Activated CD4-positive, alpha-beta memory T cell treated with anti-CD3 and anti-CD28 coated beads for 36 hours (primary cell): ENCODE measurements at places on chromosomes 13 and 19. TPM values are rescaled to one million over a fixed set of nuclear protein-coding genes. Genes with fewer than 3 reads are reported as not detected.

DNA sequence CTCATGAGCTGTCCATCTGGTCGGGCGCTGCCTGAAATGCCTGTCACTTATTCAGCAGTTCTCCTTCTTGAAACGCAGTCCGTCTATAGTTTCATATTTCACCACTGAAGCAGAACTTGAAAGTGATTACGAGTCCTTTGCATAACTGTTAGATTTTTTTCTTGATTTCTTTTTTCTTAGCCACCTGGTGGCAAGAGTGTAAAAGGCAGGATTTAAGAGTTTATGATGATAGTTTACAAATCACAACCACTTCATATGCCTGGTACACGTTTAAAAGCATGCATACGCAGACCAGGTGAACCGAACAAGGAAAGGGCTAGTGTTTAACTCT is 45.8 kb downstream of the GGACT start:
- no peak overlapping the region for H3K27ac ChIP-seq
- peak; percentile 20 for DNase-seq
- no peaks in the 10 kb centered on the region for H3K27me3 ChIP-seq

The STOML3 gene
- not detected for total RNA-seq

DNA sequence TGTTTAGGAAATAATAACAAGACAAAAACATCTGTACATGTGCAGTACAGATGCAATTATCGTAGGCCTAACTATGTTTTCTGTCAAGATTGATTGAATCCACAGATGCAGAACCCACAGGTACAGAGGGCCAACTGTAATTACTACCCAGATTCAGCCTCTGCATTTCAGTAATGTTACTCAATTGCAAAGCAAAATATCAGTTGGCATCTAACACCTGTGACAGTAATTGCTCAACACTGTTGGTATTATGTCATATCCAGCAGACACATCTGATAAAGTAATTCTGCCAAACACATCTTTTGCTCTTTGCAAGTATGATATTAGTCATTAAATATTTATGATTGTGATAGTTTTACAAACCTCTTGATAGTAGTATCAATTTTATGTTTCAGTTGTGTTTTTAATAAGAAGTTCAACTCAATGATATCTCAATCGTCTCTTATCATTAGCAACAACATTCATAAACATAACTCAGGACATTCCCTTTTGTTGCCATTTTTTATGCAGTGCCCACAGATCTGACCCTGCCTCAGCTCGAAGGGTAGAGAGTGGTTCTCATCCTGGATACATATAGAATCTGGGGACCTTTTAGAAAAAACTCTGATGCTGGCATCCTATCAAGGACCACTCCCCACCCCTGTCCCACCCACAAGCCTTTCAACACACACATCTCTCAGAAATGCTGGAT is 104.7 kb downstream of the MYCBP2 start:
- H3K36me3 ChIP-seq: peaks cover 25% of the 10 kb centered on the region
- H3K27me3 ChIP-seq: no peaks in the 10 kb centered on the region
- DNase-seq: no peak
- H3K4me3 ChIP-seq: no peak overlapping the region
- peaks cover 35% of the 10 kb centered on the region for H3K4me1 ChIP-seq
- no peak overlapping the region for H3K27ac ChIP-seq

DNA sequence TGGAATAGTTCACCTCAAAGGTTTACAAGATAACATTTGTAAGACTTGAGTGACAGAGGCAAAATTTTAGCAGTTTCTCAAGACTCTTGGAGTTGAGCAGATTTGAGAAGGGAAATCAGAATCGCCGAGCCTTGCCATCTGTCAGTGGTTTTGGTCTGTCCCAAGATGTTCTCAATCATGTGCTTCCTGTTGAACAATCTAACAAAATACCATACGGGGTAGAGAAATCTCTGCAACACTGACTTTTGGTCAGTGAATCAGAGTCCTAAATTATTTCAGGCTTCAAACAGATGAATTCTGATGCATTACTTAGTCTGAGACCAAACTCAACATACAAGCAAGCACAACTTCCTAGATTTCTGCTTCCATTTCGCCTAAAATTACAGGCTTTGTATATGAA is 3.8 kb downstream of the KCTD12 start:
- no peak overlapping the region for H3K27ac ChIP-seq
- no peak for DNase-seq
- H3K4me1 ChIP-seq: peaks cover 46% of the 10 kb centered on the region
- H3K36me3 ChIP-seq: no peaks in the 10 kb centered on the region
- no peak overlapping the region for H3K4me3 ChIP-seq
- peaks cover 4% of the 10 kb centered on the region for H3K27me3 ChIP-seq

GRCh38 chr19:45238556-45238955 is 6.7 kb downstream of the EXOC3L2 start:
- H3K4me3 ChIP-seq: no peak overlapping the region
- H3K27ac ChIP-seq: no peak overlapping the region
- H3K27me3 ChIP-seq: peaks cover 22% of the 10 kb centered on the region
- H3K36me3 ChIP-seq: no peaks in the 10 kb centered on the region
- DNase-seq: no peak
- H3K4me1 ChIP-seq: peaks cover 2% of the 10 kb centered on the region

- no peaks in the 10 kb centered on the region for H3K4me1 ChIP-seq
- H3K36me3 ChIP-seq: no peaks in the 10 kb centered on the region
- no peak overlapping the region for H3K27ac ChIP-seq
- no peak for DNase-seq
- H3K4me3 ChIP-seq: no peak overlapping the region
These were observed 246.9 kb upstream of the PRR20A start for GRCh38 chr13:56893843-56894242.

DNA sequence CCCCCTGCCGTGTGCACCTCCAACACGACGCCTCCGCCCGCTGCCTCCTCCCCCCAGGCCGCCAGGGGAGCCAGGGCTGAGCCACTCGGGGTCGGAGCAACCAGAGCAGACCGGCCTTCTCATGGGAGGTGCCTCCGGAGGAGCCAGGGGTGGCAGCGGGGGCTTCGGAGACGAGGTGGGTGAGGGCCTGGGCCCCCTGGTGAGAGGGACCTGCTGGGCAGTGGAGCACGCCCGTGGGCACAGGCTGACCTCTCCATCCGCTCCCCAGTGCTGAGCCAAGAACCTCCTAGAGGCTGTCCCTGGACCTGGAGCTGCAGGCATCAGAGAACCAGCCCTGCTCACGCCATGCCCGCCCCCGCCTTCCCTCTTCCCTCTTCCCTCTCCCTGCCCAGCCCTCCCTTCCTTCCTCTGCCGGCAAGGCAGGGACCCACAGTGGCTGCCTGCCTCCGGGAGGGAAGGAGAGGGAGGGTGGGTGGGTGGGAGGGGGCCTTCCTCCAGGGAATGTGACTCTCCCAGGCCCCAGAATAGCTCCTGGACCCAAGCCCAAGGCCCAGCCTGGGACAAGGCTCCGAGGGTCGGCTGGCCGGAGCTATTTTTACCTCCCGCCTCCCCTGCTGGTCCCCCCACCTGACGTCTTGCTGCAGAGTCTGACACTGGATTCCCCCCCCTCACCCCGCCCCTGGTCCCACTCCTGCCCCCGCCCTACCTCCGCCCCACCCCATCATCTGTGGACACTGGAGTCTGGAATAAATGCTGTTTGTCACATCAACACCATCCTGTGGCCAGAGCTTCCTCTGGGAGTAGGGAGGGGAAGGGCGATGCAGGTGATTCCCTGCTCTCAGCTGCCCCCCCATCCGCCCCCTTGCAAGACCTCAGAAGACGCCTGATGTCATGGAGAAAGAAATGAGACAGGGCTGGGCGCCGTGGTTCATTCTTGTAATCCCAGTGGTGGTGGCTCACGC is 12.0 kb downstream of the BCAM start:
- no peak for DNase-seq
- no peaks in the 10 kb centered on the region for H3K27me3 ChIP-seq

DNA sequence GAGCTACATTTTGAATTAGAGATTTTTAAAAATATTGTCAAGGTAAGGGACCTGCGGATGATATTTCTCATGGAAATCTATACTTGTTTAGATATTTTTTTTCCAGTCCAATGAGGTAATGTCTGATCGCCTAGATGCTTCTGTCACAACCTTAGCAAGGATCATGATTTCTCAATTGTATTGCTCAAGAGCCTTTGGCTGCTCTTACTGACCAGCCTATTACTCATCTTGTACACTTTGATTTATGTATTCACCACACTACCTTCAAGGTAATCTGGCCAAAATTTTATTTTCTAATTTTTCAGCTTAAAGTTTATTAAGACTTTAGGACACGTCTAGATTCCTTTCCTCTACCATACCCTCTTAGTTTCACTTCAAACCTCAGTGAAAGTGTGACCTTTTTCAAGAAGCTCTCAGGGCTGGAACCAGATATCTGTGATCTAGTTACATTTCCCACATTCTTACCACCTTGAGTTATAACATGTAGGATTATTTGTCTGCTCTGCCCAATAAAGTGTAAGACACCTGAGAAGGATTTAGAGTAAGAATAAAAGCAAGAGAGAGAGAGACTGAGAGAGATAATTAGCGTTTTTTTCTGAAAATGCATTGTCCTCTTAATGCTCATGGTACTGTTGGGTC is 197.1 kb downstream of the ITGBL1 start:
- H3K36me3 ChIP-seq: no peaks in the 10 kb centered on the region
- H3K27me3 ChIP-seq: peaks cover 23% of the 10 kb centered on the region
- DNase-seq: no peak
- H3K4me3 ChIP-seq: no peak overlapping the region

DNA sequence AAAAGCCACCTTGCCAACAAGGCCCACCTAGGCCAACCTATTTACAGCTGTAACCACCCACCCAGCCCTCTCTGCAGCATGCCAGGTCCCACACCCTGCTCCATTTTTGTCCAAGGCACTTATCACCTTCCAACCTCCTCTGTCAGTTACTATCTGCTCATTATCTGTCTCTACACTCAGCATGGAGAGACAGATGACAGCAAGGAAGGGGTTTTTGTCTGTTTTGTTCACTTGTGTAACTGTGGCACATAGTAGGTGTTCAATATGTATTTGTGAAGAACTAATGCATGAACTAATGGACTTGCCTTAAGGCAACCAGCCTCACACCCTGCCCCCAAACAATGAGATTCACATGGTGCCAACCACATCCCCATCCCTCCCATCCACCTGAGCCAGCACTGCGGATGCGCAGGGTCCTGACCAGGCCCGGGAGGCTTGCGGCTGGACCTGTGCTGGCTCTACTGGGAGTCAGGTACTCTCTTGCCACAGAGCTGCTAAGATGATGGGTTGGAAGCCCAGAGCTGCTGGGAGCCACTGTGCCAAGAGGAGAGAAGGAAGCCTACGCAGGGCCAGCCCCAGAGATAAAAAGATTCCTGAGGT is 17.3 kb downstream of the DEDD2 start:
- H3K27ac ChIP-seq: peak overlapping the region; percentile 98
- no peaks in the 10 kb centered on the region for H3K27me3 ChIP-seq

DNA sequence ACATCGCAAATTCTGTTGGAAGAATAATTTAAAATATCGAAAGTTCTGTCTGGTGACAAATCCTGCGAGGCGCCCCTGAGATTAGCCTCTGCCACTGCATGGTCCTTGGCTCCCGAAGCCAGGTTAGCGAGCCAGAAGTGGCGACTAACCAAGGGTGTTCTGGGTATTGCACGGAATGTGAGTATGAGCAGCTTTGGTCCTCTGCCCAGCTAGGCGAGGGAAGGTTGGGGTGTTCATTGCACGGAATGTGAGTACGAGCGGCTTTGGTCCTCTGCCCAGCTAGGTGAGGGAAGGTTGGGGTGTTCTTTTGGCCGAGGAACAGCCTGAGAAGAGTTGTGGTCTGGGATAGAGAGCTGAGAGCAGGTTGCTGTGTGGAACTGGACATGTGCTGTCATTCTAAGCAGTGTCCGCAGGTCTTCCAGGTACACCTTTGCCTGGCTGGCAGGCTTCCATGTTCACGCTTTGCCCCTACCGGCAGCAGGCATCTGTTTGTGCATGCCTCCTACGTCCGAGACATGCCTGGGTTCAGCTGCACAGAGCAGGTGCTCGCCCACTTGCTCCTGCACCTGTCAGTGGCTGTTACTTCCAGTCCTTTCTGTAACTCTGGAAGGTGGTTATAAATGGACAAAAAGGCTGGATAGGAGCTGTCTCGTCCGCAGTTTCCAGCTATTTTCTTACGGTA is 18.3 kb upstream of the TEX29 start:
- peaks cover 70% of the 10 kb centered on the region for H3K36me3 ChIP-seq
- DNase-seq: no peak
- no peak overlapping the region for H3K27ac ChIP-seq
- no peak overlapping the region for H3K4me3 ChIP-seq
- H3K4me1 ChIP-seq: peaks cover 10% of the 10 kb centered on the region
- no peaks in the 10 kb centered on the region for H3K27me3 ChIP-seq

The SERPINE3 gene
- total RNA-seq: not detected

The GRIN2D gene
- total RNA-seq: 0.07 TPM

The C19orf85 gene
- total RNA-seq: not detected

- H3K27ac ChIP-seq: no peak overlapping the region
- no peak for DNase-seq
- peaks cover 91% of the 10 kb centered on the region for H3K4me1 ChIP-seq
- peaks cover 21% of the 10 kb centered on the region for H3K36me3 ChIP-seq
- no peak overlapping the region for H3K4me3 ChIP-seq
- H3K27me3 ChIP-seq: no peaks in the 10 kb centered on the region
These were observed 39.2 kb downstream of the STK24 start for GRCh38 chr13:98537740-98538139.
